Lung microvascular endothelial cell (primary cell): ENCODE measurements at places on chromosomes 16 and 17. TPM values are rescaled to one million over a fixed set of nuclear protein-coding genes. Genes with fewer than 3 reads are reported as not detected.

MRM1 gene
- total RNA-seq: 2.0 and 4.4 TPM in 2 replicates

PRAC1 gene
- not detected in 2 replicates for total RNA-seq

LRRC75A gene
- 0.99 and 1.1 TPM in 2 replicates for total RNA-seq

MEAK7 gene
- total RNA-seq: 10.7 and 13.3 TPM in 2 replicates

NPIPB5 gene
- total RNA-seq: 28.5 and 63.1 TPM in 2 replicates

ATP2A1 gene
- total RNA-seq: under 0.01 TPM in 2 replicates

GLIS2 gene
- total RNA-seq: 0.20 and 0.65 TPM in 2 replicates

- DNase-seq: no peak
Observed at GRCh38 chr17:64273006-64273405, 9.9 kb upstream of the TEX2 start.

- DNase-seq: no peak
Observed at GRCh38 chr17:28370035-28370743, at the start of gene VTN. Gene VTN, minus strand, starts transcription at chr17:28370307. Its CDS starts 104 bp downstream, at chr17:28370203.

GRCh38 chr17:75758131-75758905, 6.7 kb downstream of the GALK1 start:
- no peak for DNase-seq

DNA sequence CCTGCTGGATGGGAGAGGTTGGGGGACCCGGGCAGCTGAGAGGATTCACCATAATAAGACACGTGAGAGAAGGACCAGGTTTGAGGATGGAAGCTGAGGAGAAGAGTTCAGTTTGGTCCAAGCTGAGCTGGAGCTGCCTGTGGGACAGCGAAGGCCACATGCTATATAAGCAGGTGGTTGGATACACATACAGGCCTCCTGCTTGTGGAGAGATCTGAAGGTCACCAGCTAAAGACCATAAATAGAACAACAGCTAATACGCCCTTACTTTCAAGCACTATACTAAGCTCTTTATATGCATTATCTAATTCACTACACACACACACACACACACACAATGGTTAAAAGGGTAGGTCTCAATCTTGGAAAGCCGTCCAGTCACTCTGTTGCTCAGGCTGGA, 32.1 kb downstream of the DUSP14 start:
- no peak for DNase-seq

- DNase-seq: no peak
Observed at GRCh38 chr16:67310561-67310960, 16.0 kb downstream of the KCTD19 start.

GRCh38 chr17:2067048-2067561, 12.2 kb downstream of the HIC1 start:
- DNase-seq: peak; percentile 57

- peak; percentile 77 for DNase-seq
Observed at GRCh38 chr16:75108792-75109731, 7.5 kb downstream of the LDHD start.

DNA sequence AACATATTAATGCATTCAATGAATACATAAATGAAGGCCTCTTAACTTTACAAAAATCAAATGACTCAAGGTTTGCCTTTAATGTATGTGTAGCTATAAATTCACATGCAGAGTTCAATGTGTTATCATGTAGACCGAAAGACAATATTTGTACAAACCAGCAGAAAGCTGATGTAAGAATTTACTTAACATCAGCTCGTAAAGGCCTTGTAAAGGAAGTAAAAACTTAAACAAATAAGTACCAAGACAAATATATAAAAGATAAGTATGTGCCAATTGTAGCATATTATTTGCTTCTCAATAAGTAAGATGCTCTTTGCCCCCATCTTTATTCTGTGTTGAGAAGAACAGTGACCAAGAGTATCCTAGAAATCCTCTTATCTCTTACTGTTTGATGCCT, 105.7 kb downstream of the SYCE1L start:
- no peak for DNase-seq

- peak; percentile 84 for DNase-seq
Observed at GRCh38 chr17:80991645-80992076, at the start of gene CHMP6. Gene CHMP6, plus strand, starts transcription at chr17:80991841. Its CDS starts 78 bp downstream, at chr17:80991919.

DNA sequence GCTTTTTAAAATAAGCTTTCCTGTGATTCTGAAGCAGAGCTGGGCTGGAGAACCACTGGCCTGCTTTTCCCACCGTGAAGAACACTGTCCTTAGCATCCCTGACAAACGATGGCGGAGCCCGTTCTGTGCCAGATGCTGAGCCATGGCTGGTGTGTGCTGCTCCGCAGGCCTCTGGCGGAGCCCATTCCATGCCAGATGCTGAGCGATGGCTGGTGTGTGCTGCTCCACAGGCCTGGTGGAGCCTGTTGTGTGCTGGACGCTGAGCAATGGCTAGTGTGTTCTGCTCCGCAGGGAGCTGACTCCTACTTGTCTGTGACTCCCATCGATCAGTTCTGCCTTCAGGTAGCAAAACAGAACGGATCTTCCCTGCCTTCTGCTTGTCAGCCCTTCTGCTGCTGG, 4.3 kb downstream of the ENDOV start:
- DNase-seq: no peak

DNA sequence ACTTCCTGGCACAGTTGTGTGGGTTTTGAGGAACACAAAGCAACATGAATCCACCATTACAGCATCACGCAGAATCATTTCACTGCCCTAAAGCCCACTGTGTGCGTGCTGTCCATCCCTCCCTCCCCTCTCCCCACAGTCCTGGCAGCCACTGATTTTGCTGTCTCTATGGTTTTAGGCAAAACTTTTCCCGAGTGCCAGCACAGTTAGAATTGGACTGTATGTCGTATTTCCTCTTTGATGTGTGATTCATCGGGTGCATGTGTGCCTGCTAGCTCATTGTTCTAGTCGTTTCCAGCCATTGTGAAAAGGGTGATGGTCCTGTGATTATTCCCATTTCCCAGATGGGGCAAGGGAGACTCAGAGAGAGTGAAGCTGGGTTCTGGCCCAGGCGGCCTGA, 12.7 kb downstream of the KLHL36 start:
- peak; percentile 89 for DNase-seq
